ENCODE measurements at places on chromosomes 1 and 21.

GRCh38 chr1:110726755-110727154 lies 52.0 kb upstream of the KCNA3 start:
- no peak for DNase-seq

DNA sequence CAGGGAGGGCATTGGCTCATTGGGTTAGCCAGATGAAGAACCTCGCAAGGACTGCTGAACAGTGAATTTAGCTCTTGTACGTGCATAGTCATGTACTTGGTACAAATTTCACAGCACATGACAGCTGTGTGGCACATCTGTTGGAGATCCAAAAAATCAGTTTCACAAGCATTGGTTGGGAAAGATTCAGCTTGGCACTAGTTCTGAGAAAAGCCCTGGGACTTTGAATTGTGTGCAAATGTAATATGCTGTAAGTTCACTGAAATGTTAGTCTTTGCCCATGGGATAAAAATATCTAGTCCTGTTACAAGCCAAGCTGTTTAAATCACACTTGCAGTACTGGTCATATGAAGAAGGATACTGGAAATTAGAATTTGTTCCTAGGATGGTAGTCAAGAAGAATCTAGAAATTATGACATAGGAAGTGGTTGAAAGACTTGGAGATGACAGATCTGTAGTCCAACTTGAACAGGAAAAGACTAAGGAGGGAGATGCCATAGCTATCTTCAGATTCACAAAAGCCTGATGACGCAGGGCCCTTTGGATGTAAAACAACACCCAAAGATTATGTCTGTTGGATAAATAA lies 19.2 kb downstream of the LAMC2 start:
- no peak for DNase-seq

DNA sequence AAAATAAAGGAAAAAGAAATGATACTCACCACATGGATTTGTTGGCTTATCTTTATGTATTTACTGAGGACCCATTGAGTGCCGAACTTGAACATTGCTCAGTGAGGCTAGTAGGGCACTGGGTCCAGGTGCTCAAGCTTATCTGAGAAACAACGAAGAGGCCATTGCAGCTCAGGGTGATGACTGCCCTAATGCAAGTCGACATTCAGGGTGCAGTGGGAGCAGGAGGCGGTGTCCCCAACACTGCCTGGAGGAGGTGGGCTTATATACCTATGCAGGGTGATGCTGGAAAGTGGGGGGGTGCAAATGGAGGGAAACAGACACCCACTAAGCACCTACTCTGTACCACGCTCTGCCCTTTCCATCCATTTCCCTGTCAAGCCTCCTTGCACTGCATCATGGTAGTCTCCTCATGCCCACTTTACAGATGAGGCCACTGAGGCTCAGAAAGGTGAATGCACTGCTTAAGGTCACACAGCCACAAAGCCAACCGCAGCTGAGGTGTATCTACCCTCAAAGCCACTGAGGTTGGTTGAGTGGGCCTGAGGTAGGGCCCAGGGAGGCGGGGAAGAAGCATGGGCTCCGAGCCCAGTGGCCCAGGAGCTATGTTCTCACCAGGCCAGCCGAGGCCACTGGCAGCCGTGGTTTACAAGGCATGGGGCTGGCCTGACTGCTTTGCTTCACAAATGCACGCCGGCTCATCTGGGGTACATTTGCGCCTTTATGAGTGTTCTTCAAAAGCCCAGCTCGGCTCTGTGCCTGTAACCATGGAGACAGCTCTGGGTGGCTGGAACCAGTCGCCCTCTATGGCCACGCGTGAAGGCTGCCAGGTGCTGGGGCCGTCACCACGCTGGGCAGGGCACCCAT lies 103.8 kb downstream of the EPHB2 start:
- no peak for DNase-seq

GRCh38 chr1:155300553-155301329 lies 497 bp downstream of the PKLR start:
- DNase-seq = no peak

- no peak for DNase-seq
Measured at GRCh38 chr1:204359131-204359473, 627 bp downstream of the PLEKHA6 start.

- no peak for DNase-seq
Measured at GRCh38 chr1:211735208-211736170, 60.1 kb upstream of the NEK2 start.

DNA sequence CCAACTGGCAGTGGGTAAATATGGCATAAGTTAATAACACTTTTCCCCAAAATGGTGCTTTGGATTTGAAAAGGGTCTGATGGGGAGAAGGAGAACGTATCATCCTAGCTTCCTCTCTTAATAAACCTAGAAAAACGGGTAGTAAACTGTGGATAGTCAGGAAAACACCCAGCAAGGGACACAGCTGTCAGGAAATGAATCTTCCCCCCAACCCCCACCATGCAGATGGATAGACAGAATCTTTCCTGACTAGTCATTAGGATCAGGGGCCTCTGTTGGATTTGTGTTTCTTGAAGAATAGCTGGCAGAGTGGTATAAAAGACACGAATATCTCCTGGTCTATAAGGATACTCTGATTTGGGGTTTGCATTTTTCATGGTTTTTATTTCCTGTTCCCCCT lies 22.5 kb upstream of the LAX1 start:
- DNase-seq = no peak

GRCh38 chr1:94265906-94266305 lies 28.5 kb upstream of the ARHGAP29 start:
- no peak for DNase-seq

DNA sequence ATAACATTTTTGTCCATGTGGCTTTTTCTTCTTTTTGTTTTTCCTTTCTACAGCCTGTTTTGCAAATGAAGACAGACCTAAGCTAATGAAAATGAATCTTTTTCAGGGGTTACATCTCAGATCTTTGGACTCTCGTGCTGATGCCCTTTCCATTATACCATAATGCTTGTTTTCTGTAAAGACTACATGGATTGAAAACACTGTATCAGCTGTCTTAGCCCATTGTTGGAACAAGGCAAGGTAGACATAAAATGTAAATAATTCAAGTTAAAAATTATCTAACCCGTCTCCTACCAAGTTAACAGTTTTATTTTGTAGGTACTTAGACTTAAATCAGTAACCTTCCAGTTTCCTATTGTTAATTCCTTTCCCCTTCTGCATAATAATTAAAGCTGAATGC lies 44.9 kb downstream of the RPRD2 start:
- DNase-seq = no peak

GRCh38 chr1:245648749-245649522 lies 494.2 kb downstream of the KIF26B start:
- DNase-seq = no peak

GRCh38 chr1:17427696-17428660 lies 11.5 kb downstream of the RCC2 start:
- no peak for DNase-seq

DNA sequence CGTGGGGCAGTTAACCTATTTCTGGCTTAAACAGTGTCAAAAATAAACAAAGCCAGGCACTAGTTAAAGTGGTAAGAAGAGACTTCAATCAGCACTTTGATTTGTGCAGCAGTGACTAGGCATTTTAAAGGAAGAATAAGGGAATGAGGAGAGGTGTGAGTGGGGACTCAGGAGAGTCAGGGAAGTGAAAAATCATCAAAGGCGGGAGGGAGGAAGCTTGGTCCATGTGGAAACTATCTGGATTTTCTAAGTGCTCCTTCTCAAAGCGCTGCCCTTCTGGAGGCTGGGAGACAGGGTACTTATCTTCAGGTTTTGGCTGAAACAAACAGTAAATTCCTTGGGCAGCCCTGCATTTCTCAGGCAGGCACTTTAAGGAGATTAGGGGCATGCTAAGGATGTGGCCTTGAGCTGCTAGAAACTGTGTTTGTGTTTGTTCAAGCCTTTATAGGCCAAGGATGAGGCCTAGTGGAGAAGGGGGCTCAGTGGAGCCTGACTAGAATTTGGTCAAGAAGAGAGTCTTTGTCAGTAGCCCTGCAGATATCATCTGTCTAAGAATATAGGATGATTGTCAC lies 486.5 kb downstream of the SIPA1L2 start:
- no peak for DNase-seq

DNA sequence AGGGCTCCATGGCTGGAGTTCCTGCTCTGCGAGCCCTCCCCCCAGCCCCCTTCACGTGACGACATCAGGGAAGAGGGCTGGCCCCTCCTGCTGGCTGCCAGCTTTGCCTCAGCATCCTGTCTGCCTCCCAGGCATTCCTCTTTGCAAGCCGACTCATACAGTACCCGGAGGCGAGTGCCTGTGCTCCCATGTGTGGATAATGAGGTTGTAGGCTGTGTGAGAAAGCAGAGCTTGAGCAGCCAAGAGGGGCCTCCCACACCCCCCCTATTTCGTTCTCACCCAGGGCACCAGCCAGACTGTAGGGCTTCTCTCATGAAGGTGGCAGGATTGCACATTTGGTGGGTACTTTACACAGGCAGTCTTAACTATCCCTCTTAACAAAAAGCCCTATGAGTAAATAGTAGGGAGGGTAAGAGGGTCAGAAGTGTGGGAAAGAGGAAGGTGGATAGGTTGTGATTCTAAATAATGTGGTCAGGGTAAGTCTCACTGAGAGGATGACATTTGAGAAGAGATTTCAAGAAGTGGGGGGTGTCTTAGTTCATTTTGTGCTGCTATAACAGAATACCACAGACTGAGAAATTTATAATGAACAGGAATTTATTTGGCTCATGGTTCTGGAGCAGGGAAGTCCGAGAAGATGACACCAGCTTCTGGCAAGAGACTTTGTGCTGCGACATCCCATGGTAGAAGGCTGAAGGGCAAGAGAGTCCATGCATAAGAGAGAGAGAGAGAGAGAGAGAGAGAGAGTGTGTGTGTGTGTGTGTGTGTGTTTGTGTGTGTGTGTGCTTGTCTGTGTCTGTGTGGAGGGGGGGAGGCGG lies 113.5 kb downstream of the OMA1 start:
- DNase-seq = no peak

GRCh38 chr21:44503901-44504399 lies 36.0 kb downstream of the KRTAP10-1 start:
- no peak for DNase-seq

DNA sequence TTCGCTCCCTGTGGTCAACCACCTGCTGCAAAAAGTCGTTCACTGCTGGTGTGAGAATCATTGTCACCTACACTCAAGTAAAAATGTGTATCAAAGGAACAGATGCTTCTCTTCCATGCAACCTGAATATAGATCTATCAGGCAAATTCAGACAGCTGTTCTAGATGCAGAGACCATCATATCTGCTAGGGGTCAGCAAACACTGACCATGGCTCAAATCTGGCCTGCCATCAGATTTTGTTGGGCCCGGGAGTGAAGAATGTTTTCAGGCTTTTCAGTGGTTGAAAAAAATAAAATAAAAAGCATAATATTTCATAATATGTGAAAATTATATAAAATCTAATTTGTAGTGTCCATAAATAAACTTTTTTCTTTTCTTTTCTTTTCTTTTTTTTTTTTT lies 199.6 kb downstream of the RGS7 start:
- no peak for DNase-seq
